Endodermal cell (in vitro differentiated cells): ENCODE measurements at places on chromosomes 5 and 9.
A peak's percentile ranks its signal among the peaks of the same experiment; 100 is the strongest.

DNA sequence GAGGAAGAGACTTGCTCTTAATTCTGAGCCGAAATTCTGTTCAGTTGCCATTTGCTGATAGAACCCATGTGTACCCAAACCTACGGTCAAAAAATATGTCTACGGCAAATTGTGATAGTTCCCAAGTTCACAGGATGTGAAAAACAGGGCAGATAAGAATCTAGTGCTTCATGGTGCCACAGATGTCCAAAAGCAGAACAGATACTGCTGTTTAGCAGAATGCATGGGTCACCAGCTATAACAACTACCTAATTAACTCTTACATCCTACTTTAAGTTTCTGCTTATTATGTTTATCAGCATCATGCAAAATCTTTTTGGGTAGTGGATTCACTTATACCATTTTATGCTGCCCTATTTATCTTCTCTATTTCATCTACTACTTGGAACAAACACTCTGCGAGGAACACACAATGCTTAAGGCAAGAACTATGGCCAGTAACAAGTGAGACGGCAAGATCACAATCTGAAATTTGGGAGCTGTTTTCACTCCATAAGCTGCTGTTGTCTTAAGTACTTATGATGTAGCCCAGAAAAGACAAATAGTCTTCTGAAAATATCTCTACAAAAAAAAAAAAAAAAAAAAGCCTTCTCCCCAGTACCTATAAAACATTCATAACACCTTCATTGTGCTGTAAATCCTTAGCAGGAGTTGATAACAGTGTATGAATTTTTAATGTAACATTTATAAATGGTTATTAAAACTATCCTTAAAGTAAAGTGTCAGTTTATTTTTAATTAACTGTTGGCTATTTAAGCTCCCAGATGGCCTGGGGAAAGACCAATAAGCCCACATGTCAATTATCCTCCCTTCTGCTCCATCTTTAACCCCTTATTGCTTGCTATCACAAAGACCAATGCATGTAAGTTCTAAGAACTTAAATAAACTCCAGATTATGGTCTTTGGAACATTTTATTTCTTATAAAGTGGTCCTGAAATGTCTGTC, 232.3 kb downstream of the TLR4 start:
- DNase-seq, result no peak

- peak; percentile 54 for DNase-seq
These were observed 687 bp downstream of the LYSMD3 start for GRCh38 chr5:90528601-90529193.

DNA sequence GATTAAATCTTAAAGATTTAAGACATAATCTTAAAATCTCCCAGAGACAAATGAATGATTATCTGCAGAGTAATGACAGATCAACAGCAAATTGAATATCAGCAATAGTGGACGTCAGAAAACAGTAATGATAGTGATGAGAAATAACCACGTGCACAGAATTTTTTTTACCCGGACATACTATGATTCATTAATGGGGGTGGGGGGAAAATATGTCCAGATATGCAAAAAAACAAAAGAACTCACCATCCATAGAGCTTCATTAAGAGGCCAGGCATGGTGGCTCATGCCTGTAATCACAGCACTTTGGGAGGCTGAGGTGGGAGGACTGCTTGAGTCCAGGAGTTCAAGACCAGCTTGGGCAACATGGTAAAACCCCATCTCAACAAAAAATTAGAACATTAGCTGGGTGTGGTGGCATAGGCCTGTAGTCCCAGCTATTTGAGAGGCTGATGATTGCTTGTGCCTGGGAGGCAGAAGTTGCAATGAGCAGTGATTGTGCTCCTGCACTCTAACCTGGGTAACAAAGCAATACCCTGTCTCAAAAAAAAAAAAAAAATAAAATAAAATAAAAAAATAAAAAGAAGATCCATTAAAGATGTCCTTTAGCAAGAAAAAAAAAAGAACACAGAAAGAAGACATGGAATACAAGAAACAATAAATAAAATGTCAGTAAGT, 30.9 kb upstream of the SHOC1 start:
- DNase-seq, result no peak

- no peak for DNase-seq
These were observed 341.0 kb downstream of the EBF1 start for GRCh38 chr5:158758675-158759074.

GRCh38 chr9:134630393-134630790, 11.2 kb upstream of the COL5A1 start:
- peak; percentile 38 for DNase-seq

DNA sequence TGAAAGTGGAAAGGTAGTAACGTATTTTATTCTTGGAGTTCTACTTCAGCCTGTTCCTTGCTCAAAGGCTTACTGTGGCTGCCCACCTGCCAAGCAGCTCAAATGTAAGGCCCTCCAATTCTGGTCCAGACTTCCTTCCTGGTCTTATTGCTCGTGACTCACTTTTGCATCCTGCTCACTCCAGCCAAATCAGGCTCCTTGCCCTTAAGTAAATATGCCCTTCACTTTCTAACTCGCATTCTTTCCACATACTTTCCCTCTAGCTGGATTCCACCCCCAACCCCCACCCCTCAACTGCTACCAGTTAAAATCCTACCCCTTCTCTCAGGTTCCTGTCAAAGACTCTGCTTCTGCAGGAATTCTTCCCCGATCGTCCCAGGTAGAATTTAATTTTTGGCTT, 96.6 kb downstream of the GALNT10 start:
- peak; percentile 74 for DNase-seq

GRCh38 chr5:10106806-10107205, 142.9 kb downstream of the ATPSCKMT start:
- DNase-seq, result no peak

- DNase-seq, result no peak
These were observed 192.2 kb downstream of the C9orf152 start for GRCh38 chr9:110015759-110016158.

GRCh38 chr9:133619791-133620190, 10.6 kb upstream of the FAM163B start:
- no peak for DNase-seq

GRCh38 chr5:920321-920720, 27.6 kb downstream of the TRIP13 start:
- no peak for DNase-seq

DNA sequence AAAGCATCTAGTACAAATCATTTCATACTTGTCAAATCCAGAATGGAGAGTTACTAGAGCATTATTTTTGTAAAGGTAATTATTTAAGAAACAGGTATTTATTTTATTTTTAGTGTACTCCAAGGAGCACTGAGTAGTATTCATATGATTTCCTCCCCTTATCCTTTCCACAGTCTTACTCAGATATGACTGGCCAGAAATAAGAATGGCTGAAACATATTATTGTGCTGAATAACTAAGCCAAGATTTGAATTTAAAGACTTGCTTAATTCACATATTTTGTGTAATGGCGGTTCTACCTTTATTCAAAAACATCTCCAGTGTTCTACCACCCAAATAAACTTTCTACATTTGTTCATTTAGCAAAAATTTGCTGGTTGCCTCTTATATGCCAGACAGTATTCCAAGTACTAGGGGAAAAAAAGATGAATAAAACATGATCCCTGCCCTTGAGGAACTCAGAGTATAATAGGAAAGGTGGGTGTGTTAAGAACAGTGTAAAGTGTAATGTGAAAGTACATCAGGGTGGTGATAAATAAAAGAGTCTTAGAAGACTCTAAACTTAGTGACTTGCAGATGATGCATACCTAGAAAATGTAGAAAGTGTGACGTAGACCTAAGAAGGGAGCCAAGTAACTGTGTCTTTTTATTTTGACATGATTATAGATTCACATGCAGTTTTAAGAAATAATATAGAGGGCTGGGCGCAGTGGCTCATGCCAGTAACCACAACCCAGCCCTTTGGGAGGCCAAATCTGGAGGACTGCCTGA, 110.4 kb upstream of the GRHPR start:
- DNase-seq, result no peak

- no peak for DNase-seq
These were observed 18.1 kb downstream of the MYMK start for GRCh38 chr9:133506653-133507038.

GRCh38 chr5:161387121-161387520, 159.4 kb downstream of the GABRB2 start:
- DNase-seq, result no peak

DNA sequence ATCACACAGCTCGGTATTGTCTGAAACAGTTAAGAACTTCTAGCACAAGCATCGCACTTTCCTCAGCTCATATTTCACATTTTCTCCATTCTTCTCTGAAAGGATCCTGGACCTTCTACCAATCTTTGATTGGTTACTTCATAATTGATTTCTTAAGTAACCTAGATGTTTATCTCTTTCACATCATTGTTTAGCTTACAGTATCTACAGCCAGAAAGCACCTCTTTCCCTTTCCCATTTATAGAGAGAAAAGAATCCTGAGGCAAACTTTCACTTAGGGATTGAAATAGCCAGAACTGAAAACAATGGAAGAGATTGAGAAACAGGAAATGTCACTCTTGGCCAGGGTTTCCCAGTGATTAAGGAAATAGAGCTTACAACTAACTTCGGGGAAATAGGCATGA, 2.5 kb downstream of the IL33 start:
- no peak for DNase-seq

DNA sequence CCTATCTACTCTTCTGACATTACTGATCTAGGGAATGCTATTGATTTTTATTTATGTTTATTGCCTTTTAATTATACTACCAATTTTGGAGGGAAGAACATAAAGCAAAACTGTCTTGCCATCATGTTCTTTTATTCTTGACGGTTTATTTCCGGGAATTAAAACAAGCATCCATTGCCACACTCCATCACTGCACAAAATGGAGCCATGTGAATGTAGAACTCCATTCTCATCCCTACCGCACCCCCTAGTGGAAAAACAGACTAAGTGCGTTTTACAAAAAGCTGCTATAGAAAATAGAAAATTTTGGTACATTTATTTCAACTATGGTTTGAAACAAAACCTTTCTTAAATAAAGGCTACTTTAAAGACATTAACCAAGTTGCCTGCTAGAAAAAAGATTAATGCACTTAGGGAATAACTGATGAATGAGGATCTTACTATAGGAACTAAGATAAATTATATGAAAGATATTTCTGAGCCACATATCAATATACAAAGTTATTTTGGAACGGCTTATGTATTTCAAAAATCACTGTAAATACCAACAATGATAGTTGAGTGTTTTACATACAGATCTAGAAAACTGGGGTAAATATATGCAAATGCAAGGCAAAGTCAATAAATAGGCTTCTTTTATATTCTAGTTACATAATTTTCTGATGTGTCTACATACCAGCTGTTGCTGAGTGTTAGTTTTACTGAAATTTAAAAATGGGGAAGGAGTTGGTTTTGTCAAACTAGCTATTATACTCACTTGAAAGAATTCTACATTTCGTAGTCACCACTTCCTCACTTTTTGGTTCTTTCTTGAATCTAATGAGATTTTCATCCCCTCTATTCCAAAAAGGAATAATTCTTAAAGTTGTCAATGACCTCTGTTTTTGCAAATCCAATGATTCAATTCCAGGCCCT, 26.5 kb downstream of the OXCT1 start:
- DNase-seq, result no peak

DNA sequence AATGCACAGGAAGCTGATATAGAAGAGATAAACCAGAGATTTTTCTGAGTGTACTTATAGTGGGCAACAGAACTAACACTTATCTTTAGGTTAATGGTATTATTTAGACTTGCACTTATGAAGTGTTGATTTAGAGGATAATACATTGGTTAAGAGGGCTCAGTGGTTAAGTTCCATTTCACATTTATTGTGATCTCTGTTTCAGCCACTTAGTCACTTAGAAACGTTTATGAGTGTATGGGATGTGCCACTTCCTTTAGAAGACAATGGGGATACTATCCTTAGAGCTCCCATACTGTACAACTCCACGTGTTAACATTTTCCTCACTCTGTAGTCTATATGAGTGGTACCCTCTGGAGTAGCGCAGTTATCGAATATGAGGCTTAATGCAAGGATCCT, 57.5 kb downstream of the PIP5K1B start:
- no peak for DNase-seq

DNA sequence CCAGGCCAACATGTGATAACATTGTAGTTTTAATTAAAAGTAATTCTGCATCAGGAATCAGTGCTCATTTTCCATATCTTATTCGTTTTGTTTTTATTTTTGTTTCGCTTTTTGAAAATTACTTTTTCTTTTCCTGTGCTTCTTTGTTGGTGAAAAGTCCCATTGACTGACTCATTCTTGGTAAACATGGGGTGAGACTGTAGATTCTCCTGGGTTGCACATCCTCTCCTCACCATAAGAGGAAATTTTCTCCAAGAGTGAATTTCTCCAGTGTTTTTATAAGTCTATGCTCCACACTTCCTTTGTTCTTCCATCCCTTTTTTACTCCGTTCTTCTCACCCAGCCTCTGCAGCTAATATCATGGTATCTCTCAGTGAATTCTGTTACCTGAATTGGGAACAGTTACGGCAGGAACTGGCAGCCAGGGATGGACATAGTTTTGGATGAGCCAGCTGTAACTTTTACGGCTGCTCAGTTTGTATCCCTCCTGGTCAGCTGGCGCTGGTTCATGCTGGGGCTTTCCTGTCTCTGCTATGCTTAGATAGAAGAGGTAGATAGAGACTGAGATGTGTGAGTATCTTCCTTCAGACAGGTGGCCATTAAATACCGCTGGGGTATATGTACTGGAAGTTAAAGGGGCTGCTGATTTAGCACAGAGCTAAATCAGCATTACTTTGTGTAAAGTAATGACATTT, 80.0 kb downstream of the MAN2A1 start:
- DNase-seq, result no peak

DNA sequence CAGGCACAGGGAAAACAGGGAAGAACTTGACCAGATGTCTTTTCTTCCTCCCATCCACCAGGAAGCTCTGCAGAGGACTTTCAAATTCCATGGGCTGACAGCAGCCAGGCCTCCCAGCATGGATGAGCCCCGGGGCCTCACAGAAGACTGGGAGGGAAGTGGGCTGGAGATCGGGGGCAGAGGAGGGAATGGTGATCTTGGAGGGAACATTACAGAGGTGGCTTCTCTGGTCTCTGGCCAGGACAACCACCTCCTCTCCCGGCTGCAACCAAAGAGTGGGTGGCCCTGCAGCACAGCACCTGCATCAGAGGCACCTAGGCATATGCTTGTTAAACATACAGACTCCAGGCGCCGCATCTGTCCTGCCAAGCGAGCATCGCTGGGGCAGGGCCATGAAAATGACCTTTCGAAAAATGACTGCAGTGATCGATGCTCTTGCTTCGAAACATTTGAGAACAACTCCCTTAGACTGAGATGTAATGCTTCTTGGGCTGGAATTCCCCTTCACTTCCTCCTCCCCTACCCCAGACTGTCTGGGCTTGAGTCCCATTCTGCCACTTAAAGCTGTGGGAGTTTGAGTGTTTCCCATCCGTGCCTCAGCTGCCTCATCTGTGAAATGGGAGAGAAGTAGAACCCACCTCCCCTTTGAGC, 68.7 kb upstream of the UNC5A start:
- peak; percentile 61 for DNase-seq
